T-cell (primary cell): ENCODE measurements at places on chromosomes 11 and 22.

- no peak for DNase-seq
Observed at GRCh38 chr22:43147821-43148220, 3.5 kb upstream of the TSPO start.

DNA sequence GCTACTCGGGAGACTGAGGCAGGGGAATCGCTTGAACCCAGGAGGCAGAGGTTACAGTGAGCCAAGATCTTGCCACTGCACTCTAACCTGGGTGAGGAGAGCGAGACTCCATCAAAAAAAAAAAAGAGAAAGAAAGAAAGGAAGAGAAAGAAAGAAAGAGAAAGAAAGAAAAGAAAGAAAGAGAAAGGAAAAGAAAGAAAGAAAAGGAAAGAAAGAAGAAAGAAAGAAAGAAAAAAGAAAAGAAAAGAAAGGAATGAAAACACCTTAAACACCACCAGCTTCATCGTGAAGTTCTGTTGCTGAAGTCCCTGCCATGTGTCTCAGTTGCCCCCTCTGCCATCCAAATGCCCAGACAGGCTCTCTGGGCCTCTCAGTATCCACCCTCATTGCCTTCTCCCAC is 9.9 kb upstream of the CXCR5 start:
- DNase-seq = no peak

DNA sequence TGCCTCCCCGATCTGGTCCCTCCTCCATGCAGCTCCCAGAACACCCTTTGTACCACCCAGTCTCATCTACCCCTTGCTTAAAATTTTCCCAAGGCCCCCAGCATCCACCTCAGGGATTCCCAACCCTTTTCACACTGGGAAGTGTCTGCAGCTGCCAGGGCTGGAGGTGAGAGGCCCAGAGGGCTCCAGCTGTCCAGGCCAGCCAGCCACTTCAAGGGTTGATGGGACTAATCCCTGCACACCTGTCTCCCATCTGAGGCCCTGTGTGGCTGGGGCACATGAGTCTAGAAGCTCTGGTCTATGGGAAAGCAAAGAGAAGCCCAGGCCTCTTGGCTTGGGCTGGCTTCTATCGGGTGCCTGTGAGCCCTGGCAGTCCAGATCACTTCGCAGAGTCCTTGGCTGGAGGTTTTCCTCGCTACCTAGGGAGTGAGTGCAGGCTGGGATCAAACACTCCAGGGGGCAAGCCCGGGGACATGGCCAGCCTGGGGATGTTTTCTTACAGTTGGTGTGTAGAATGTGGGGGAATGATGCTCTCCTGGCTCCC is 41.1 kb upstream of the TPBGL start:
- DNase-seq = no peak

DNA sequence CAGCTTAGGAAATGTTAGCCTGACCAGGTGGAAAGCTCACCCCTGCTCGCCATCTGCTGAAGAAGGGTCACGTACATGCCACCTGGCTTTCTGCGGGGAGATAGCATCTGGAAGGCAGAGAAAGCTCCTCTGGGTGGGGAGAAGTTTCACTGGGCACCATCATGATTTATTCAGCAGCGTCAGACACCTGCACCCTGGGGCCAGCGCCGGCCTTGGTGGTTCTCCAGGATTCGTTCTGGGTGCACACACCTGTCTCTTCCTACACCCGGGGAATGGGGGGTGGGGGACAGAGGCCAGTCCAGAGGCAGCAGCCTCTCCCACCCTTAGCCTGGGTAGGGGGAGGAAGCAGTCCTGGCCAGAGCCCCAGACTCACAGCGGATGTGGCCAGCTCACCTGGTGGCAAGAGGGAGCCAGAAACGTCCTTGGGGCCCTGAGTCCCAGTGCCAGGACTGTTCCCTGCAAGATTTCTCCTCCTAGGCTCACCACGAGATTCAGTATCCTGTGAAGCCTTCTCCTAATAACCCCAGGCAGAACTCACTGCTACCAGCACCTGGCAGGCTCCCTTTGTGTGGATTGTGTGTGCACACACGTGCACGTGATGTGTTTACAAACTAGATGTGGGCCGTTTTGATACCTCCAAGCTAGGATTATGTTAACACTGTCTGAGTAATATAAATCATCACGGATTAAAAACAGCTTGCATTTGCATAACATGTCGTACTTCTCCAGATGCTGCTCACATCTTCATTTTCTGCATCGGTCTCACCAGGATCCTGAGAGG is 17.3 kb upstream of the RASD2 start:
- DNase-seq = no peak

DNA sequence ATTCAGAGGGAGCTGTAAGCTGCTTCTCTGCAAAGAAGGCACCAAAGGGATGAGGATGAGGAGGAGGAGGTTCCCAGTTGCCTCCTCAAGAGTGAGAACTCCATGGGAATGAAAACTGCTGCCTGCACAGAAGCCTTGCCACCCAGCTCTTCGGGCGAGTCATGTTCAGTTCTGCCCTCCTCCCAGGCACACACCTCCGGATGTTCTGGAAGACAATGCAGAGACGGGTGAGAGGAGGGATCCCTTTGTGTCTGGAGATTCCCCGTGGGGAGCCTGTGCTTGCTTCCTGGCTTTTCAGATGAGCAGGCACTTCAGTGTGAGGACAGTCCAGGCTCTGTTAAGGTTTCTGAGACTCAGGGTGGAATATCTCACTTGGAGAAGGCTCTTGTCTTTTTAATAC is 295.6 kb downstream of the DDX10 start:
- no peak for DNase-seq

DNA sequence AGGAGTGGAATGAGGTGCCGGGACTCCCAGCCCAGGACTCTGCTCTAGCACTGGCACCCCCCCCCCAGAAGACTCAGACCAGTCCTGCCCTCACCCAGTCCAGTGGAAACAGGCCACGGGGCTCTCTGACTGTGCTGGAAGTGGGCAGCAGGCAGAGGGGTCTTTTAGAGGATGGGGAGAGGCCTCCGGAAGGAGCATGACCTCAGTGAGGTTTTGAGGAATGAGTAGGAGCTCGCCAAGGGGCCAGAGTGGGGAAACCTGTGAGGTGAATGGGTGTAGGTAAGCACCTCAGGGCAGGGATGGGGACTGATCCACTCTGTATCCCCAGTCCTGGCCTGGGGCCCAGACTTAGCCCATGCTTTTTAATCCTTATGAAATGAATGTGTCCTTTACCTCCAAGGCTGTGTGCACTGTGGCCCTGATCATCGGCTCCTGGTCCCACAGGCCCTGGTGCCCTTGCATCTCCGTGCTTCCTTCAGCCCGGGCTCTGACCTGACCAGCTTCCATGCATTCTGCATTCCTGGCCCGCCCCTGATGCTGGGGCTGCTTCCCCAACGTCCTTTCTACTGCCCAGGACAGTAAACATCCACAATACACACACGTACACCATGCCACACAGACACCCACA is 24.4 kb upstream of the RFPL3 start:
- DNase-seq = no peak

- no peak for DNase-seq
Observed at GRCh38 chr11:637593-638521, 788 bp downstream of the DRD4 start.

DNA sequence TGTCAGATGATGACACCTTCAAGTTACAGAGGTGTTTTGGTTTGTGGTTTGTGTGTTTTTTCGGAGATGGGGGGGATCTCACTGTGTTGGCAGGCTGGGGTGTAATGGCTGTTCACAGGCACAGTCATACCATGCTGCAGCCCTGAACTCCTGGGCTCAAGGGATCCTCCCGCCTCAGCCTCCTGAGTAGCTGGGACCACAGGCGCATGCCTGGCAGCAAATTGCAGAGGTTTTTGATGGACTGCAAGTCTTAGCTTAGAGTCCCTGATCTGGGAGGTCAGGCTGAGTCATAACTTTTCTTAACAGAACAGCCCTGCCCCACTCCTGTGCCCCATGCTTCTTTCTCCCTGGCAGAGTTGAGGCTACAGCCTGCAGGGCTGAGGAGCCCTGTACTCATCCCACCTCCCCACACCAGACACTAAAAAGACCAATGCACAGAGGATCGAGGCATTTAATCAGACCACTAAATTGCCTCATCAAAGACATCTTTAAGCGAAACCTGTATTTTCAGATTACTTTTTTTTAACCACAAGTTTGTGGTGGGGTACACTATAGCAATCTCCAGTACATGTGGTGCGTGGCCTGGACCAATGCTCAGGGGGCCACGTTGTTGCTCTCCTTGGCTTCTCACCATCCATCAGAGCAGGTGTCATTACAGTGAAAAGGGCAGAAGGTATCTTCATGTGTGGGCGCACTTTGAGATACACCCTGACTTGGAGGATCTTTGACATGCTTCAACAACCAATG is 17.1 kb upstream of the ADORA2A start:
- no peak for DNase-seq

DNA sequence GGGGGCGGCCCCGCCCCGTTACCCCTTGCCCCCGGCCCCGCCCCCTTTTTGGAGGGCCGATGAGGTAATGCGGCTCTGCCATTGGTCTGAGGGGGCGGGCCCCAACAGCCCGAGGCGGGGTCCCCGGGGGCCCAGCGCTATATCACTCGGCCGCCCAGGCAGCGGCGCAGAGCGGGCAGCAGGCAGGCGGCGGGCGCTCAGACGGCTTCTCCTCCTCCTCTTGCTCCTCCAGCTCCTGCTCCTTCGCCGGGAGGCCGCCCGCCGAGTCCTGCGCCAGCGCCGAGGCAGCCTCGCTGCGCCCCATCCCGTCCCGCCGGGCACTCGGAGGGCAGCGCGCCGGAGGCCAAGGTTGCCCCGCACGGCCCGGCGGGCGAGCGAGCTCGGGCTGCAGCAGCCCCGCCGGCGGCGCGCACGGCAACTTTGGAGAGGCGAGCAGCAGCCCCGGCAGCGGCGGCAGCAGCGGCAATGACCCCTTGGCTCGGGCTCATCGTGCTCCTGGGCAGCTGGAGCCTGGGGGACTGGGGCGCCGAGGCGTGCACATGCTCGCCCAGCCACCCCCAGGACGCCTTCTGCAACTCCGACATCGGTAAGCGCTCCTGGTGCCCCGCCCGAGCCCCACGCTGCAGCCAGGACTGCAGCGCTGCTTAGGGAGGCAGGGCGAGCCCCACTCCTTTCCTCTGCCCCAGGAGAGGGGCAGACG is at the start of gene TIMP3:
Gene TIMP3 (plus strand): TSS at position 169 of the 700 bp plus-strand sequence. CDS start 297 bp downstream, at position 466.
- no peak for DNase-seq

GRCh38 chr22:46275455-46276122 is 7.8 kb downstream of the TTC38 start:
- DNase-seq = no peak

- DNase-seq = no peak
Observed at GRCh38 chr22:28594797-28595462, 84.7 kb downstream of the TTC28 start.

GRCh38 chr11:13434247-13435205 is 28.5 kb downstream of the BTBD10 start:
- no peak for DNase-seq

- no peak for DNase-seq
Observed at GRCh38 chr11:113613619-113614018, 92.5 kb downstream of the TMPRSS5 start.

DNA sequence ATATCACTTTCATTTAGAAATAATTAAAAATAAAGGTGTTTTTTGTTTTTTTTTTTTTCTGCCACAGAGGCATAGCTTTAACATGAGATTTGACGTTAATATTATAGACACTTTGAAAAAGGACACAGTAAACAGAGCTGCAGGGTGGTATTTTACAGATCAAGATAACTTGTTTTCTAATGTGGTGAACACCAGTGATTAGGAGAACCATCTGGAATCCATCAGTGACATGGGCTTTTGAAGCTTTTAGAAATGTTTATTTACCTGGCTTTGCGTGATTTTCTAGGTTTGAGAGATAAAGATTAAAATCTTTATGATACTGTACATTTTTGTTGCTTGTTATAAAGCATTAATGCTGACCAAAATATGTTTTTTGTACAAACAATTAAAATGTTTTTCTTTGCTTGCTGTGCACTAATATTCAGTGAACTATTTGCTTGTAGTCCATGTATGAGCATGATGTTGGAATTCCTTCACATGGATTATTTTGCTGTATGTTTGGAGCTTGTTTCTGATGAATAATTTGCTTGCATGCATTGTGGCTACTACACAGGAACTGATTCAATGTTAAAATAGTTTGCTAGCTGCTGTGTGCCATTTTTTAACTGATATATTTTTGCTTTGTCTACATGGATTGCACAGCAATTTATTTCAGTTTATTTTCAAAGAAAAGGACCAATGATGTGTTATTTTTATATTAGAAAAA is 352.1 kb upstream of the NARS2 start:
- no peak for DNase-seq

DNA sequence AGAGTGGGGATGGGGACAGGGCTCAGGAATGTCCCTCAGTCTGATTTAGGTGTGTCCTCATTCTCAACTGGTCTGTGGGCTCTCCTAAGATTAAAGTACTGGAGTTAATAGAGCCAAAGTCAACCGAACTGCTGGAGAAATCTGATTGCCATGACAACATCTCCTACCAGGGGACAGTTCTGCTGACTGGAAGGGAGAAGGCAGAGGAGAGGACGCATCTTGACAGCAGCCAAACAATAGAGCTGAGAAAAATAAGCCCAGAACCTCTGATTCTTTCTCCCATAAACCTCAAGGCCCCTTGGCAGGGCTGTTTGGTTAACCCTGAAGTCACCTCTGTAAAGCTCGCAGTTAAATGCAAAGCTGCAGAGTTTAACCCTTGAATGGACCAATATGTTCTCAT is 2.8 kb downstream of the KCTD14 start:
- no peak for DNase-seq

DNA sequence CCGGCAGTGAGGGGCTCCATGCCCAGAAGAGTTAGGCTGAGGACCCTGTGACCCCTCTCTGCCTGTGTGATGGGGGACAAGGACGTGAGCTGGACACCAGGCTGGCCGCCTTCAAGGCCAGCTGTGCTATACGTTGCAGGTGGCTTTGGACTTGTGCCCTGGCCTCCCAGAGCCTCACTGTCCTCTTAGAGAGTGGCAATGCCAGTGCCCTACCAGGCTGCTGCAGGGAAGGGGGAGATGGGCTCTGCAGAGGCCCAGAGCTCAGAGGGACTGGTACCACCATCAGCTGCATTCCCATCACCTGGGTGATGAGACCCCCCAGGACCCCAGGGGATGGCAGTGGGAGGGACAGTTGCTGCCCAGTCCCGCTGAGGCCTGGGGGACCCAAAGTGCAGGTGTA is 90.4 kb upstream of the SHISAL1 start:
- no peak for DNase-seq

DNA sequence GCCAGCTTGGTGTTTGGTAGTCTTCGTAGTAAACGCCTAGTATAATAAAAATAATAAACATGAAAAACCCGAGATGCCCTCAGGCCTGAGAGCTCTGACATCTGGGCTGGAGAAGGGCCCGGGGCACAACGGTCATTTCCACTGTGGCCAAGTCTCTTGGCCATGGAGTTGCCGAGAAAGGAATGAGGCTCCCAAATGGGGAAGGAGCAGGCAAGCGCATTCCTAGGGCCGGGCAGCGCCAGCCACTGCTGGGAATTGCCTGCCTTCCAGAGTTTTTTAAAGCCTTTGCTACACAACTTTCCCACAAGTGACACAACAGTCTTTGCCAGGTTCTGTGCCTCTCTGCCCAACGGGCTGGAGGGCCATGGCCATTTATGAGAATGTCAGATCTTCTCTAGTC is 103.4 kb downstream of the NAV2 start:
- DNase-seq = no peak

DNA sequence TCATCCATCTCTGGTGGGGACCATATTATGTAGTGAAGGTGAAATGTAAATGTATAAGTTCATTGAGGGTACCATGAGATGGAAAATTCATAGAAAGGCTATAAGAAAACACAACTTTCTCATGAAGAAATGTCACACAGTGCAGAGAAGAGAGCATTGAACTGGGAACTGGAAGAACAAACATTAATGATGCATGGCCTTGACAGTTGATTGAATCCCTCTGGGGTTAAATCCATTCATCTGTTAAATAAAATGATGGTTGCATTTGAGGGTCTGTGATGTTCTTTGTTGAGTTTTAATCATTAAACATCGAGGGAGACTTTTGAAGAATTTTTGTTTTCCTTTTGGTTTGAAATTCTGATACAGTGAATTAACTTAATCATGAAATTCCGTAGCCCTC is 1401.4 kb downstream of the FAM181B start:
- DNase-seq = no peak
